ENCODE measurements at places on chromosomes 5 and 9.

DNA sequence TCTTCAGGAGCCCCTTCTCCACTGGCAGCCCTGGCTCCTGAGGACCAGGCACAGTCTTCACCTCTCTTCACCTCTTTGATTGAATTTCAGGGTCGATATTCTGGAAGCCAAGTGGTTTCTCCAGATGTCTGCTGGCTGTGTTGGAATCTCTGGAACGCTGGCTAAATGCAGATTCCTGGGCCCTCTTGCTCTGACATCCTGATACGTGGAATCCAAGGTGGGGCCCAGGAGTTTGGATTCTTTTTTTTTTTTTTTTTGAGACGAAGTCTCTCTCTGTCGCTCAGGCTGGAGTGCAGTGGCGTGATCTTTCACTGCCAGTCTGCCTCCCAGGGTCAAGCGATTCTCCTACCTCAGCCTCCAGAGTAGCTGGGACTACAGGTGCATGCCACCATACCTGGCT lies 26.8 kb upstream of the IER5L start:
- DNase-seq = no peak

- no peak for DNase-seq
These were observed 69.7 kb downstream of the TMEM174 start for GRCh38 chr5:73242735-73243134.

DNA sequence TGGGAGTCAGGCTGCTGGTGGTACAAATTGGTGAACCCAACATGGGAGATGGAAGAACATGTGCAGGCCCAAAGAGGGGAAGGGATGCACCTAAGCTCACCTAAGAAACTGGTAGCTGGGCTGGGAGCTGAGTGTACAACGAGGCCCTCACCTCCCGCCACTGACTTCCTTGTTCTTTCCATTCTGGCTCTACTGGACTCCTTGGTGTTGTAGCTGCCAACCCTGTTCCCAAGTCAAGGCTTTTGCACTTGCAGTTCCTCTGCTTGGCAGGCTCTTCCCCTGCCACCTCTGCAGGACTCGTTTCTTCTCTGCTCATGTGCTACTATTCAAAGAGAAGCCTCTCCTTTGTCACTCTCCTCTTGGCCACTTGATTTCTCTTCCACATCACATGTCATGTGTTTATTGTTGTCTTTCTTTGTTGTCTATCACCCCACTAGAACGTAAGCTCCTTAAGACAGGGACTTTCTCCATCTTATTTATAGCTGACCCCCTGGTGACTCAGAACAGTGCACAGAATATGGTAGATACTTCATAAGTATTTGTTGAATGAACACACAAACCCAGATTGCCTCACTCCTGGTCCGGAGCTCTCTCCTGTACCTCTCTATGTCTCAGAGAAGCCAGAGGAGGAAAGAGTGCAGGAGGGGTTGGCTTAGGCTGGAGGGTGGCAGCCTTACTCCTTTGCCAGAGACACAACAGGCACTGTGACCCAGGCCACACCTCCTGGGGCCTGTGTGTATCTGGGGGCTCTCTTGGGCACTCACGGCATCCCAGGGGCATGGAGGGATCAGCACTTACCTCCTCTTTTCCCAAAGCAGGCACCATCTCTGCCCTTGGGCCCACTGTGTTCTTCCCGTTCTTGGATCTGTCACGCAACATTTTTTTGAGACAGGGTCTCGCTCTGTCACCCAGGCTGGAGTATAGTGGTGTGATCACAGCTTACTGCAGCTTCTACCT lies 5.2 kb upstream of the SPINK4 start:
- no peak for DNase-seq

DNA sequence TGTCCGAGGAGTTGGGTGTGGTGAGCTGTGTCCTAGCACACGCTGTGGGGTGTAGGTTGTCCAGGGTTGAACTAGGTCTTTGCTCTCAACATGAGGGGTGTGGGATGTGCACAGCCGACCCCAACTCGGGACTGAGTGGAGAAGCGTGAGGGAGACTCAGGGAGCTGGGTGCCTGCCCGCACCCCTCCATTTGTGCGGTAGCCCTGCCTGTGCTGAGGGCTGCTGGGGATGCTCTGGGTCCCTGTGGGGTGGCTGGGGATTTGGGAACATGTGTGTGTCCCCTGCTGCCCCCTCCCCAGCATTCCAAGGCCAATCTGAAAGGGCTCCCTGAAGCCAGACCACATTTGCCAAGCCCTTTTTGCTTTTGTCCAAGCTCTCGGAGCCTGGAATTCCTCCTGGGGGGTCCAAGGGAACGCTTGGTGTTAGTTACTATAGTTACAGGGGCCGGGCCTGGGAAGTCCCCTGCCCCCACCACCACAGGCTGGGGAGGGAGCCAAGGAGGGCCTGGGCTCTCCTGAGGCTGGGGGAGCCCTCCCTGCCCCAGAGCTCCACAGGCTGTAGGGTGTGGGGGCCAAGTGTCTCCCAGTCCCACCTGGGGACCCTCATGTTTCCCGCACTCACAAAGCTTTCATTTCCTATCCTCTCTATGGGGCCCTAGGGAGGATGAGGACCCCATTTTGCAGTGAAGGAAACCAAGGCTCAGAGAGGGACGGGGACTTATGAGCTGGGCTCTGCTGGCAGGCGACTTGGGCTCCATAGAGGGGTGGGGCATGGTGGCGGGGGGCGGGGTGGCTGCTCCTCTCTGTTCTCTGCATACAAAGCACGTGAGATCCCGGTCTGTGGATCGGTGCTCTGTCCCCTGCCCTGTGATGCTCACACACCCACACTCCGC lies 1.1 kb downstream of the CRB2 start:
- DNase-seq = no peak

- DNase-seq = no peak
These were observed 17.0 kb downstream of the MRPL36 start for GRCh38 chr5:1782385-1783215.

DNA sequence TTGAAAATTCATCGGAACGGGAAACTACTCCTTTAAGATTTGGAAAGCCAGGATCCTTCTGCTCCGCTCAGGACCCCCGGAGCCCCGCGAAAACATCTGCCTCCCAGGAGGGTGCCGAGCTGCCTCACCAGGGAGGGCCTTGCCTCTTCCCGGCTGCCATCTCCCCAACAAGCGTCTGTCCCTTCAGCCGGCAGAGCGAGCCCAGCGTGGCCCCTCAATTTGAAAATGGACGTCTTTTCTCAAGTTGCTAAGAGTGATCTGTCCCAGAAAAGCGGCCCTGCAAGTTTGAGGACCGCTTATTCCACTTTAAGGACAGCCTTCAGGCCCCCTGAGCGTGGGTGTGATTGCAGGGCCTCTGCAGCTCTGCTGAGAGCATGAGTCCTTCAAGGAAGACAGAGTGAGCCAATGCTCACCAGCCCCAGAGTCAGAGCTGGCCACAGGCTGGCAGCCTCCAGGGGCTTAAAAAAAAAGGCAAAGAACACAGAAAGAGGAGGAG lies 101.3 kb downstream of the PHF2 start:
- no peak for DNase-seq

- DNase-seq = no peak
These were observed 65.2 kb downstream of the C9orf50 start for GRCh38 chr9:129555512-129556215.

DNA sequence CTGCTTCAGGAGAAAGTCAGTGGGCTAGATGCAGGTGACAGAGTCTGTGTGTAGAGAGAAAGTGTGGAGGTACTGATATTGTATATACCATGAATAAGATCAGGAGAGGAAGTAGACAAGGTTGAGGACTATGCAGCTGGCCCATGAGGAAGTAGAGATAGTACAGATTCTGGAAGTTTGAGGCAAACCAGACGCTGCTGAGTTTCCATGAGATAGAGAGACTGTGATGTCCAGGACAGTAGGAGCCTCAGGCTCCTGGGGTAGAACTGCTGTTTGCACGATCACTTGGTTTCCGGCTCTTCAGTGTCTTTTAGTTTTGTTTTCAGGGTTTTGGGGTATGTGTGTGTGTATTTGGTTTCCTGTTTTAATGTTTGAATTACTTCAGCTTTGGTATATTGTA lies 13.6 kb downstream of the OTULINL start:
- no peak for DNase-seq

DNA sequence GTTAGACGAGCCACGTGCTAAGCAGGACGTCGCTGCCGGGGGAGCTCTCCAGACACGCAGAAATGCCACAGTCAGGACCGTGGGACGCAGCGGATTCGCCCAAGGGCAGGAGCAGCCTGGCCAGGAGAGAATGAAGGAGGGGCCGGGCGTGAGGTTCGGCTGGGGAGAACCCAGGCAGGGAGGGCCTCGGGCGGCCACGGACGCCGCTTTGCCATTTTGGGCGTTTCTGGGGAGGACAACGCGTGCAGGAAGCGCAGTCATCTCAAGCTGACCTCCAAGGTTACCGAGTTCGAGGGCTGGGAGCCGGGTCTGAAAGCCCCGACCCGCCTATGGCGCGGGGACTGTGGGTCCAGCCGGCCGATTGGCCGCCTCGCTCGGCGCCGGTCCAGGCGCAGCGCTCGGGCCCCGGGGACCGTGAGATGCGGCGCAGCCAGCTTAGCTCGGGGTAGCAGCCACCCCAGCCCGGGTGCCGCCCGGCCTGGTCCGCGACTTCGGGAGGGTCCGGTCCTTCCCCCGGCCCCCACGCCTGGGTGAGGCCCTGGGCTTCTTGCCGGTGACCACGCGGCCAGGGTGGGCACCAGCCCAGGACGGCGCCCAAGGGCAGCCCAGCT lies 760 bp upstream of the MAN1B1 start:
- peak; percentile 33 for DNase-seq

GRCh38 chr9:116009420-116009819 lies 144.2 kb upstream of the PAPPA start:
- DNase-seq = no peak

- DNase-seq = no peak
These were observed 16.2 kb downstream of the FAM169A start for GRCh38 chr5:74850030-74850429.

GRCh38 chr5:89988129-89988810 lies 421.3 kb downstream of the CETN3 start:
- DNase-seq = no peak

DNA sequence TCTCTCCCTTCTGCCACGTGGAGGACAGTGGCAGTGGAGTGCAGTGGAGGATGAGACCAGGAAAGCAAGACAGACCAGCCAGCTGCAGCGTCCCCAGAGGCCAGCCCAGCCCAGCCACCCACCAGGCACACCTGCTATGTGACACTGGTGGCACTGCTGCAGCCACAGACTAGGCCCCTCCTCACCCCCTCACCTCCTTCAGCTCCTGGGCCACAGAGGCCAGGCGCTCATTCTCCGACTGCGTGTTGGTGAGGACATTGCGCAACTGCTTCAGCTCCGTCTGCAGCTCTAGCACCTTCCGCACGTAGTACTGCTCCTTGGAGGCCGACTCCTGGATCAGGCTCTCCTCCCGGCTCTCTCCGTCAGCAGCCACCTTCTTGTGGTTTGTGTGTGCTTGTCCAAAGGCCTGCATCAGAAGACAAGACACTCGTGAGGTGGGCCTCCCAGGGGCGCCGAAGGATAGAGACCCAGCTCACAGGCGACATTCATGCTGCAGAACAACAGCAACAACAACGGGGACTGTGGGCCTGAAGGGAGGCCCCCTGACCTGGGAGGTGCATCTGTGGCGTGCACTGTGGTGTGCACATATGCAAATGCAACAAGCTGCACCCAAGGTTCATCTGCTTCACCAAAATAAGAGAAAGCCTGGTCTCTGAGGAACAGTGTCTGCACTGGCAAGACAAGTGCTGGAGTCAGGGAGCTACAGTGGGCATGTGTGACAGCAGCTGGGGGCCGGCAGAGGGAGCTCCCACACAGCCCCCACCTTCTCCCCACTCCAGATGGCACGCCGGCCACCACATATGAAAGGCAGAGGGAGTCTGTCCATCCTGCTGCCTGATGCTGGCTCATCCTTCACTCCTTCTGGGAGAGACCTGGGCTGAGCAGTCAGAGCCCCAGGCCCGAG lies 35.5 kb downstream of the BICD2 start:
- no peak for DNase-seq

- no peak for DNase-seq
These were observed 3.8 kb upstream of the ZNF782 start for GRCh38 chr9:96858018-96858573.

DNA sequence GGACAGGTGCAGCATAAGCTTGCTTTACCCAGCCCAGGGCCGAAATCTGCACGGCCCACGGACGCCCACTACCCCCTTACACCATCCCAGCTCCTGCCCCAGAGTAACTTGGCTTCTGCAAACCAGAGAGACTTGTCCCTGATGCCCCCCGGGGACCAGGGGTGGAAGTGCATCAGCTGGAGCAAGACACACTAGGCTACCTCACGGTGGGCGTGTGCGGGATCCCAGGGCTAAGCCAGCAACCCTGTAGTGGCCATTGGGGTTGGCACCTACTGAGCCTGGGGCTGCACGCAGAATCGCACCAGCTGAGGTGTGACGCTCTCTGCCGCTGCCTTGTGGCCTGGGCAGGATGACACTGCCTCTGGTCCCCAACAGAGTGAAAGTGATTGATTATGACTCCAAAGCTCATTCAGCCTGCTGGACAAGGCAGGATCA lies 6.1 kb upstream of the ZNF79 start:
- DNase-seq = peak; percentile 56

DNA sequence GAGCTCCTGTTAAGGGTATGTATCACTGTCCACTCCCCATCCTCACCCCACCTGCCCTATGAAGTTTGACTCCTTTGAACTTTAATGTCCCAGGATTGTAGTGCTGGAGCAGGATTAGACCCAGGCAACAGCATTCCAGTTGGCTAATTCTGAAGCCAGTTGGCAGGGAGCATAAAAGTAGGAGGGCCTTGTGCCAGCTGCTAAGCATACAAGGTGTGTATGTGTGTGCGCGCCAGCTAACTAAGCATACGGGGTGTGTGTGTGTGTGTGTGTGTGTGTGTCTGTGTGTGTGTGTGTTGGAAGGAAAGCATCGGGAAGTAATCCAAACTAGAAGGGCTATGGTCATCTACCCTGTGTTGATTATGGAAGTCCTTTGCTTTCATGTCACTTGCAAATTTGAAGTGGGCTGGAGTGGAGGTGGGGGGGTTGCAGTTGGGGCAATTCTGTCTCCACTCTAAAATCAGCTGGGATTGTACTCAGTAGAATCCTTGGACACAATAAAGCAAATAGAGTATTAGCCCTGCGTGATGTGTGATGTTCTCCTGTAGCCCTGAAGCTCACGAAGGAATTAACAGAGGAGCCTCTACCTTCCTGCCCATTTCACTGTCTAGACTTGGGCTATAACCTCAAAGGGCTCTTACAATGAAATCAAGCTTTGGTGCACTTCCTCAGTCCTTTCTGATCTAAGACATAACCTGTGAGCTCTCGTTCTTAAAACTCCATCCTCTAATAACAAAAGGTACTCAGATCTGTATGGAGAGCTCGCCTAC lies 26.9 kb downstream of the HMGCR start:
- DNase-seq = no peak

- no peak for DNase-seq
These were observed 24.3 kb upstream of the NEURL1B start for GRCh38 chr5:172616730-172617129.

GRCh38 chr5:145324767-145325479 lies 510.2 kb downstream of the PRELID2 start:
- no peak for DNase-seq

GRCh38 chr5:111509119-111509518 lies 3.2 kb downstream of the STARD4 start:
- DNase-seq = no peak
